ENCODE measurements at places on chromosomes 4 and X.

- DNase-seq = peak; percentile 5
These were observed 141.5 kb downstream of the RPS6KA6 start for GRCh38 chrX:84046403-84046984.

DNA sequence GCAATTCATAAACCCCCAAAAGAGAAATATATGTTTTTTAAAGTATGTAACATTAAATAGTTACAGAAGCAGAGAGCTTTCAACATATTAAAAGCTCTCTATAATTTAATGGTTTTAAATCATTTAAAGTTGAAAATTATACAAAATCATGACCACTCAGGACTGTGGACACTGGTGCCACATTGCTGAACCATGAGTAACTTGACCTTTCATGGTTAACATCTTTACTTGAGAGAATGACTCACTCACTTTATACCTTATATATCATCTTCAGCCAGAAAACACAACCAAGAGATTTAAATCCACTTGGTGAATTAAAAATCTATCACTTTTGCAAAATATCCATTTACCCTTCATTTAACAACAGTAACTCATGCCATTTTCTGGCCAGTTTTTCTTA lies 584.3 kb upstream of the SMIM31 start:
- no peak for DNase-seq

DNA sequence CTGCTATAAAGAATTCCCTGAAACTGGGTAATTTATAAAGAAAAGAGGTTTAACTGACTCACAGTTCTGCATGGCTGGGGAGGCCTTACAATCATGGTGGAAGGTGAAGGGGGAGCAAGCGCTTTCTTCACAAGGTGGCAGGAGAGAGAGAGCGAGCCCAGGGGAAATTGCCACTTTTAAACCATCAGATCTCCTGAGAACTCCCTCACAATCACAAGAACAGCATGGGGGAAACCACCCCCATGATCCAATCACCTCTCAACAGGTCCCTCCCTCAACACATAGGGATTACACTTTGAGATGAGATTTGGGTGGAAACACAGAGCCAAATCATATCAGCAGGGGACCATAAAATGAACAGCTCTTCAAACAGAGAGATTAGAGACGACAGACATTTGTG lies 198.6 kb downstream of the MAGEB5 start:
- no peak for DNase-seq

DNA sequence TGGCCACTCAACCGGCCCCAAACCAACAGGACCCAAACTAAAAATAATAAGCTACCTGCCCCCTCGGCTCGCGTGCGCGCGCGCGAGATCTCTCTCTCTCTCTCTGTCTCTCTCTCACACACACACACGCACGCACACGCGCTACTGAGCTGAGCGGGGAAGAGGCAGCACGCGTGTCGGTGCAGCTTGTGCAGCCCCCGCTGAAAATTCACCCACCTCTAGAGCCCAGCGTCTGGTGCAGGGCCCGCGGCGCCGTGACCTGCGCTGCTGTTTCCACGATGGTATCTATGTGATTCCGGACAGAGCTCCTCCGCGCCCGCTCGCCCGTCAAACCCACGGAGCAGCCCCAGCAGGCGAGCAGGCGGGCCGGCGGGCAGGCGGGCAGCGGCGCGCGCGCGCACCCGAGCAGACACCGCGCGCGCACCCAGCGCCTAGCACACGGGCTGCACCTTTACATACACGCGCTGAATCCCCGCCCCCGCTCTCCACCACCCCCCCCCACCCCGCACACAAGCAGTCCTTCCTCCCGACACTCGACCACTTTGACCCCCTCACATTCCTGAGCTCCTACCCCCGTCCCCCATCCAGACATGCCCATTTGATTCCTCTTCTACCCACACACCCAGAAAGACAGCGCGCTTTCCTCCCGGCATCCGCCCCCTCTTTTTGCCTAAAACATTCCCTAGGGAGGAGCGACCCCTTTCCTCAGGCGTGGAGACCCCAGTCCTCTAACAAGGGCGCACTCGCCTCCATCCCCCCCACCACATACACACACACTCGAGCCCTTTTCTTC lies 1.0 kb downstream of the SLITRK4 start:
- DNase-seq = no peak

DNA sequence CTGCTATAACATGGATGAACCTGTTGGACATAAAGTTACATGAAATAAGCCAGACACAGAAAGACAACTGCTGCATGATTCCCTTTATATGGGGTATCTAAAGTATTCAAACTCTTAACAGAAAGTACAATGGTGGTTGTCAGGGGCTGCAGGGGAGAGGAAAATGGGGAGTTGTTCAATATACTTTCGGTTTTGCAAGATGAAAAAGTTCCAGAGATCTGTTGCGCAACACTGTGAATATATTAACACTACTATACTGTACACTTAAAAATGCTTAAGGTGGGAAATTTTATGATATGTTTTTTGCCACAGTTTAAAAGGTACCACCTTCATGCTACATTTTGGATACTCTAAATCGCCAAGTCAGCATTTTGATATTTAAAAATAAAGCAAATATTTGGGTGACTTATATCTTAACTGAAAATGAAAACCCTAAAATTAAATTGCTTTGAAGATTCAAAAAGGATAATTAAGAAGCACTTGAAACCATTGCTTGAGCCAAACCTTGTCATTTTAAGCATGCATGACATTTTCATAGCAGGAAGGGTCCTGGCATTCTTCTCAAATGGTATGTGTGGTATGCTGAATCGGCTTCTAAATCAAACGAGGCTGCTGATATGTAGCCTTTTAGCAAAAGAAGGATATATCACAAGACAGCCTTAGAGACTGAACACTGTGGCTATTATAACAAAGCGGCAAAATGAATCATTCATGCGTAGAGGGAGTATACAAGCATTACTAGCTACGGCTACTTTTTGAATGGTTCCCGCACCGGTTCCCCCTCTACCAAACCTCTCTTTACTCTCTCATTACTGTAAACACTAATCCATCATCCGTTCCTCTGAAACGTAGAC lies 607.1 kb upstream of the DIPK2B start:
- no peak for DNase-seq

Measured in NCI-H2081 treated with DMSO at 0.1 percent for 48 hours (cell line).